ENCODE measurements at places on chromosomes 2 and 18.
A peak's percentile ranks its signal among the peaks of the same experiment; 100 is the strongest.

DNA sequence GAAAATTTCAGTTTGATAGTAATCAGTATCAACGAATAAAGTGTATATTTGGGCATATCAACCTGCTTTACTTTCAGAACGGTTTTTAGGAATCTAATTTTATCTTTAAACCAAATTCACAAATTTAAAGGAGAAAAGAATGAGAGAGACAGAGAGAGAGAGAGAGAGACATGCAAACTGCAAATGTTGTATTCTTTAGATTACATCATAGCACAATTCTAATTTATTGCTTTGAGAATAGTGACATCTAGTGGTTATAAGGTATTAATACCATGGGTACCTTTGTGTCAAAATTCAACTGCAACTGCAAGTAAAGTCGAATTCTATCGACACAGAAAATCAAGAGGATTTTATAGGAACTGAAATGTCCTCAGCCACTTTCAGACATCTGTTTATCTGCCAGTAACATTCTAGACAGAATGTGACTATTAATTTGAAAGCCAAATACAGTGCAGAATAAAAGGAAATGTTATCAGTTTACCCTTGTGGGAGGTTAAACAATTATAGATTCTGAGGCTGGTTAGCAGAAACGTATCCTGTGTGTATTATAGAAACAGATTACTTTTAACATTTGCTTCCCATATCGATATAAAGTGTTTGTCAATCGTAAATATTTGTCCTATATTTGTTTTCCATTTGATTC lies 529.8 kb upstream of the VRK2 start:
- no peak for DNase-seq

DNA sequence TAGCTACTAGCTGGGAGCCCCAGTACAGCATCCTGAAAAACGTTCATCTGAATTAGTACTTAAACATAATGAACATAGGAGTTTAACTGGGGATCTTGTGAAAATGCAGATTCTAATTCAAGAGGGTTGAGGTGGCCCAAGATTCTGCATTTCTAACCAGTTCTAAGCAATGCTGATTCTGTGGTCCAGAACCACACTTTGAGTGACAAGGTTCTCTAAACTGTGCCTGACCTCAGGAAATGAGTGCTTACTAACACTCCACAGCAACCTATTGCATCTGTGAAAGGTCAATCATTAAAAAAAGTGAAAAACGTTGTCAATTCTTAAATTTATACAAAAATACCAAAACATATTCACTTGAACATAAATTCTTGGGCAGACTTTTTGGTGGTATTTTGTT lies 157.1 kb upstream of the ZFP36L2 start:
- DNase-seq, result no peak

GRCh38 chr18:78021196-78021595 lies 771.5 kb downstream of the GALR1 start:
- no peak for DNase-seq

- DNase-seq, result peak; percentile 14
These were observed 250.6 kb downstream of the EIPR1 start for GRCh38 chr2:3126911-3127621.

- DNase-seq, result no peak
These were observed 38.1 kb downstream of the ZNF236 start for GRCh38 chr18:76860411-76860810.

DNA sequence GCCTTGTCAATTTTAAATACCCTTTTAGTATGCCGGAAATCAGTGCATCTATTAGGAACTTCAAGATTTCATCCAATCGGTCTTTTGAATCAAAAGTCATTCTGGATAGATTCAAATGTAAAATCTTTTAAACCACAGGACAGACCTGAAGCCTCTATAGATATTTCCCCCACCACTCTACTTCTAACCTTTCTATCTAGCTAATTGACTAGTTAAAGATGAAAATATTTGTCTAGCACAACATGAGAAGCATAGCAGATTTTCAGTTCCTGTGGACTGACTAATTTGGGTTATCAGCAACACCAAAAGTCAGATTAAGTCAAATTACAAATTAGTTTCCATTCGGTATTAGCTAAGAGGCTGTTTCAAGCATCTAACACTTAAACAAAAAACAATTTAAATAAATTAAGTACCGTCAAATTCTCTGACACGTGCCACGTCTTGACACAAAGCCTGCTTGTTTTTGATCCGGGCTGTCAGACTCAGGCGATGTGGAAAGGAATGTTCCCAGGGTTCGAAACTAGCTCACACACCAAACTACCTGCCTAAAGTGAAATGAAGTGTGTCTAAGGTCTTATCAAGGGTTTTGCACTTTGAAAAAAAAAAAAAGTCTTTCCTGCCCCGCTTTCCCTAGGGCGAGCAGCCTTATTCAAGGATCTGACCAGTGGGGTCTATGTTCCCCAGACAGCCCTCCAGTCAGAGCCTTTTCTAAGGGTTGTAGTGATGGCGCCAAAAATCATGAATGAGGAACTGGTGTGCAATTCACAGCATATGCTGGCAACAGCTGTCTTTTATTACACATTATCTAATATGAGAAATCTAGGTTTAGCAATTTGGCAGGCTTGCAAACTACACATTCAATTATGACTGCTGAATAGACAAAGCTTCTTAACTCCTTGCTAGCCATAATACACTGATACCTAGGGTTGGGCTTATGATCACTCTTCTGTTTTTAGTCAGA lies 4.7 kb downstream of the CYTIP start:
- no peak for DNase-seq

Measured in activated CD4-positive, alpha-beta T cell treated with anti-CD3 and anti-CD28 coated beads for 36 hours (primary cell).